ENCODE measurements at places on chromosomes 2 and 18.

DNA sequence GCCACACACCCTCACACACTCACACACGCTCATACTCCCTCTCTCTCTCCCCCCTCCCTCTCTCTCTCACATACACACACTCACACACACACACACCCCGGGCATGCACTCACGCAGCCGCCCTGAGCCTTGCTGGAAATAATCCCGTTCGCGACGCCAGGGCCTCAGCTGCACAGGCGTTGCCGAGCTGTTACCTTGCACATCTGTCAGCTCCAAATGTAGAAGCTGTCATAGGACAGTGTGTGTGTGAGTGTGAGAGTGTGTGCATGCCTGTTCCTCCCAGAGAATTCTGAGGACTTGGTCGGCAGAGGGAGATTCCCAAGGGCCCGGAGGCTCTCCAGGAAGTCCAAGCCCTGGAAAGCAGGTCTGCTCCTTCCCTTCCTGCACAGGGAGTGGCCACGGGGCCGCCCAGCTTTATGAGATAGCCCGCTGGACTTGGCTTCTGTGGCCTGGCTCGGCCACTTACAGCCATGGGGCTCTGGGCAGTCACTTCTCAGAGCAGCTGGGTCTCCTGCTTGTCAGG is 8.6 kb downstream of the SPR start:
- peak; percentile 68 for DNase-seq

GRCh38 chr2:19754907-19755306 is 146.9 kb downstream of the TTC32 start:
- DNase-seq: no peak

DNA sequence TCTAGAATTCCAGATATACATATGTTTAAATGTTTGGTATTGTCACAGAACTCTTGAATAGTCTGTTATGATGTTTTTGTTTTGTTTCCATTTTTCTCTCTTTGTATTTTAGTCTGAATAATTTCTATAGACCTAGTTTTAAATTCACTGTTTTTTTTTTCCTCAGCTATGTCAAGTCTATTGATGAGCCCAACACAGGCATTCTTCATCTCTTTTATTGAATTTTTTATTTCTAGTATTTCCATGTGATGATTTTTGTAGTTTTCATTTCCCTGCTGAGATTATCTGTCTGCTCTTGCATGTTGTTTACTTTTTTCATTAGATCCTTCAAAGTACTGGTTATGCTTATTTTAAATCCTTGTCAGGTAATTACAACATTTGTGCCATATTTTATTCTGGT is 254.7 kb downstream of the C1D start:
- DNase-seq: no peak

DNA sequence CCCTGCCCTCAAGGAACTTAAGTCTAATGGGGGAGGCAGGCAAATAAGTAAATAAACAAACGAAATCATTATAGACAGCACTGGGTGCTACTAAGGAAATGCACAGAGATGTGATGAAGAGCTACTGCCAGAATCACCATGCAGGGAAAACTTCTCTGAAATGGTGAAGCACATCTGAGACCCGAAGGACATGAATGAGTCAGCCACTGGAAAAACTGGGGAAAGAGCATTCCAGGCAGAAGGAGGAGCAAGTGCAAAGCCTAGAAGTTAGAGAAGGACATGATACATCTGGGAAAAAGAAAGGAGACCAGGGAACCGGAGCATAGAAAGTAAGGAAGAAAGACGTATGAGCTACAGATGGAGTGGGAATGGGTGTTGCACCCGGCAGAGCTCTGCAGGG is 56.8 kb downstream of the TGFA start:
- DNase-seq: peak; percentile 43

- DNase-seq: no peak
Measured at GRCh38 chr2:150120326-150120955, 367.0 kb downstream of the RND3 start.

DNA sequence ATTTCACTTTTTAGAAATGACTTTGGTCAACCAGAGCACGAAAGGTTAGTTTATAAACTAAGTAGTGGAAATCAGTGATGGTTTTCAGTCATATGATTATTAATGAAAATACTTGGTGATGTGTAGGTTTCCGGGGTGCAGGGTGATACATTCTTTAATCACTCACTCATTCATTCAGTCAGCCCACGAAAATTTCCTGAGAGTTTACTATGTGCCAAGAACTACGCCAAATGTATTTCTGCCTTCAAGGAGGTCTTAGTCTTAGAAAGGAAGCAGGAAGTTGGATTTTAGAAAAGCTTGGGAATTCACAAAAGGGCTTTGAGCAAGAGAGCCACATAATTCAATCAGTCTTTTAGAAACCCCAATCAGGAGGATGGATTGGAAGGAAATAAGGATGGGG is 543.6 kb downstream of the PLCL1 start:
- peak; percentile 4 for DNase-seq

DNA sequence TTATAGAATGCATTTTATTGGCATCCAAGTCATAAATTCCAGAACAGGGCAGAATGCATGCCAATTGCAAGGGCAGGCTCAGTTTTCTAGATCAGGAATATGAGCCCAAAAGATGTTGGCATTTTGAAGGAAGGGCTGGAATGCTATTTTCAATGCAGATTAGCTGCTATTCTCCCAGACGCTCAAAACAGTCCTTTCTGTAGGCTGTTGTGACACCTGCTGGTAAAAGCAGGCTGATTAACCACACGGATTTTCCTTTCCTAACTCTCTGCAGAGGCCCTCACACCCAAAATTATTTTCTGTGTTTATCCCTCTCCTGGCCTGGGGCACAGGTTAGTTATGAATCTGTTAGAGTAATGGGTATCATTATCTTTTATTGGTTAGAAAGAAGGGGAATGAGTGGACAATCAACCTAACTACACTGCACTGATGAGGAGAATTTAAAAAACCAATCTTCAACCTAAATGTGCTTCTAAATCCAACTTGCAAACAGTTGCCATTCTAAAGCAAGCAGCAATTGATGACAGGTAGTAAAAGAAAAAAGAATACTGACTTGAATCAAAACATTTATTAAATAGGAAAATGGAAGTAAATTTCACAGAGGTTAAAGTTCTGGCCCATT is 94.0 kb downstream of the PLA2R1 start:
- DNase-seq: peak; percentile 39

DNA sequence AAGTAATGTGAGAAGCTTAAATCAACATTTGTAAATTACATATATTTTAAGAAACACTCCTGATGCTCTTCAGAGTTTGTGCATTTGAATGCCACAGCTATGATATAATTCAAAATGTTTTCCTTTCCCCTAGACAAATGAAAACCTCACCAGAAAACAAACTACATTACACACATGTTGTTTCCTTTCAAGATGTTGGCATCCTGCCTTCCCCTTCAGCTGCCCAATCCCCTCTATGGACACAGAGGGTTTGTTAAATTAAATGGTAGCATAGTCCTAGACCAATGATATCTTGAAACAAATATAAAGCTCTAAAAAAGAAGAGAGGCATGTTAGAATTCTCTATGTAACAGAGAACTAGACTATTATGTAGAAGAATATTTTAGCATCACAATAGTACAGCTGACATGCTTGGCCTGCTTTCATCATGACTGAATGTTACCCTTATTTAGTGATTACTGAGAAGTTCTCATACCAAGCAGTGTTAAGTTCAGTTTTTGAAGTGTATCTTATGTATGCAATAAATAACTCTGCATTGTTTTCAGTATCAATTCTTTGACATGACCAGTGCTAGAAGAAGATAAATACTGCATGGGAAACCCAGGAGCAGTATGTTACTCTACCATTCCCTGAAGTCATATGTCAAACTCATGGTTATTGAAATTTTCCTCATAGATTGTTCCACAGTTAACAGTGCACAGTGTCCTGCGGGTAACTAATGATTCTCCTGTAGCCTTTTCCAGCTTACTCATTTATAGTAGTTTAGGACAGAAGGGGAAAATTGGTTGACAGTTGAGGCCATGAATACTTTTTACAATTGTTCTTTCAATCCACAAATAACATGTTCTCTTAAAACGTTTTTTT is 316.3 kb upstream of the KCNJ3 start:
- DNase-seq: no peak

DNA sequence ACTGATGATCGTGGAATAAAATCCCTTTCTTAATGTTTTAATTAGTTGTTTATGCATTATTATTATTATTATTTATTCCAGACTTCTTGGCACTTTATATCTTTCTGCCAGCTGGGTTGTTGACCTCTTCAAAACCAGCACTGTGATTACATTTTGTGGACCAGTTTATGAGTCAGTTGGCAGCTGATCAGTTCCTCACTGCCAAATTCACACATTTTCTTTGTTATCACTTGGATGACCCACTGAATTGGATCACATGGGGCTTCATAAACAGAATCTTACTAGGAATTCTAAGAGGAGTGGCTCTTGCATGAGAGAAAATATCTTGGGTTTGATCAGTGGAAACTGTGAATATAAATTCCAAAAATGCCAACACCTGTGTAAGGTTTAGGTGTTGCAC is 321.8 kb upstream of the SPRED2 start:
- DNase-seq: no peak

- DNase-seq: no peak
Measured at GRCh38 chr2:169693360-169693759, 845 bp downstream of the CFAP210 start.

Data from AG10803 (cell line).